Bone marrow (tissue), 2 donors: ENCODE measurements at places on chromosomes 7 and 10.

DNA sequence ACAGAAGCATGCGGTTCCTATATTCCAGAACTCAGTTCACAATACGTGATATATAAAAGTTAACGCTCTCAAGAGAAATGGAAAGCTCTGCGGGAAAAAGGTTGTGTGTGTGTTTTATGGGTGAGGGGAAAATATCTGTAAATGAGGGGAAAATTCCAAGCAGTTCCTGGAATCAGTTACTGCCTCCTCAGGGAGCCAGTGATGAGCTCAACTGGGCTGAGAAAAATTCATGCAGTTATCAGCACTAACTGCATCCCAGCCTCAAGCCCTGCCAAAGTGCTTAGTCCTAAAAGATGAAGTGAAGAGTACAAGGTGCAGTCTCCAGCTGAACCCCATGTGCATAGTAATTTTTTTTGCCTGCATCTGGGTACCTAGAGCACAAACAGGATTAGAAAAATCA lies 191.9 kb downstream of the CDK14 start:
- DNase-seq: no peak

DNA sequence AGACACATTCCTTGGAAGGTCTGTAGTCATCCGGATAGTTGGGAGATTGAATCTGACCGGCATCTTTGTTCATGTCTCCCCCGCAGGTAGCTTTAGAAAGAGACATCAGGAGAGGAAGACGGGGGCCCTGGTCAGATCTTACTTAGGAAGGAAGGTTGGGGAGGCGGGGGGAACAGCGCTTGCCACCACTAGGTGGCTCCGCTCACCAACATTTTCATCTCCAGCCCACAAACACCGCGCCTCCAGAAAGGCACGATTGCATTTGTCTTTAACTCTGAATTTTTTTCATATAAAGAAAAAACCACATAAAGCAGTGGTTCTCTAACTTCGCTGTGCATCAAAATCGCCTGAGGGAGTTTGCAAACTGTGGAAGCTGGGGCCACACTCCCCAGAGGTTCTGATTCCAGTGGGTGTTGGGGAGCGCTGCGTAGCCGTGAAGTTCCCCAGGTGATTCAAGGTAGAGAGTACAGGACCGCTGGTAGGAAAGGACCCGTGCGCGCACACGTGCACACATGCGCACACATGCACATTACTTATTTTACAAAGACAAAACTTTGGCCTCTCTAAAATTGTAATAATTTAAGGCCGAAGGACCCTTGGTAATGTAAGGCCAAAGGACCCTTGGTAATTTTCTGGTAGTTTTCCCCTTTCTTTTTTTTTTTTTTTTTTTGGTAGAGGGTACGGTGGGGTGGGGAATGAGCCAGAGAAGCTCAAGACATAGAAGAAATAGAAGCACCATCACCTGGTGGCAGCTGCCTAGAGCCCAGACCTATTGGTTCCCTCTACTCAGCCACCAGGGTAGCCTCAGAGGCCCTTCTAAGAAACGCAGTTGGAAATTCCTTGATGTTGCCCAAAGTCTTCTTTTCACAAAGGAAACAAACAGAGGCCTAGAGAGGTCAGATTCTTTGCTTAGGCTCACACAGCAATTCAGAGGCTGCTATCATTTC lies 37.4 kb upstream of the OPALIN start:
- DNase-seq: peak; percentile 21

DNA sequence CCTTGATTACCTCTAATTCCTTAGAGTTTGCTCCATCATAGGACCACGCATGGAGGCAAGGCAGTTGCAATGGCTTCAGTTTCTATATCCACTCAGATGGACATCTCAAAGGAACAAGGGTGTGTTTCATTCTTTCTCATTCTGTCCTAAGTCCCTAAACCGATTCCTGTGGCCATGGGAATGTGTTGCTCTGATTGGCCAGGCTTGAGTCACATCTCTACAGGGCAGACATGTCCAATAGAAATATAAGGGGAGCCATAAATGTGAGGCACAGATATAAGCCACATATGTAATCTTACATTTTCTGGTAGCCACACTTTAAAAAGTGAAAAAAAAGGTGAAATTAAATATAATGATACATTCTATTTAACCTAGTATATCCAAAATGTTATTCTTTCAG lies 16.9 kb upstream of the DLD start:
- no peak for DNase-seq

- no peak for DNase-seq
These were observed 11.0 kb upstream of the TNKS2 start for GRCh38 chr10:91787258-91787657.

DNA sequence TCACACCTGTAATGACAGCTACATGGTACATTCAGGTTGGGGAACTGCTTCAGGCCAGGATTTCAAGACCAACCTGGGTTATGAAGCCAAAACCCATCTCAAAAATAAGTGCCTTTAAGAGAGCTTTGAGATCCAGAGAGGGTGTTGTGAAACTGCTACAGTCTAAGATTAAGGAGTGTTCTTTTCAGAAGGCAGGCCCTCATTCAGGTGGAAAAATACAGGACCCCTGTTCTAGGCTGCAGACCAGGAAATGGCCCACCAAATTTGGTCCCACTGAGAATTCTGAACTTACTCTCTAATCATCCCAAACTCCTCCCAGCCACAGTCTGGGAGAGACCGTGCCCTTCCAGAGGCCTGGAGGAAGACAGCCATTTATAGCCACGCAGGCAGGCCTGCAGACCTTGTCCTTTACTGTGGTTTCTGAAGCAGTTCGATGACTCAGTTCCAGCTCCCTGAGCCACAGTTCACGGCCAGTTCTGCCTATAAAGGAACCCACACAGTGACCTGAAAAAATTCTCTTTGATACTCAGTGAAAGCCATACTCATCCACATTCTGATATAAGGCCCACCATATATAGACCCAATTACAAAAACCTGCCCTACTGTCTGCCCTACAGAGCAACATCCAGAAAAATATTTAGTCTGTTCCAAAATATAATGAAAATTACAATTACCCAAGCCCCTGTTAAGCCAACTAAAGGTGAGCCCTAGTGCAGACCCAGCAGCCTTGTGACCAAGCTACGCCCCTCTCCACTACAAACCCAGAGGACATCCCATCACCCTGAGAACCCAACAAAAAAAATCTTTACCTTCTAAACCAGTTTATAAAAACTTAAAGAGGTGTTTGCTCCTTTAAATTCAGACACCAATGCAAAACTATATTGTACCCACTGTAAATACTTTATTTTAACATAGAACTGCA lies 21.2 kb downstream of the ZNF680 start:
- DNase-seq: no peak

DNA sequence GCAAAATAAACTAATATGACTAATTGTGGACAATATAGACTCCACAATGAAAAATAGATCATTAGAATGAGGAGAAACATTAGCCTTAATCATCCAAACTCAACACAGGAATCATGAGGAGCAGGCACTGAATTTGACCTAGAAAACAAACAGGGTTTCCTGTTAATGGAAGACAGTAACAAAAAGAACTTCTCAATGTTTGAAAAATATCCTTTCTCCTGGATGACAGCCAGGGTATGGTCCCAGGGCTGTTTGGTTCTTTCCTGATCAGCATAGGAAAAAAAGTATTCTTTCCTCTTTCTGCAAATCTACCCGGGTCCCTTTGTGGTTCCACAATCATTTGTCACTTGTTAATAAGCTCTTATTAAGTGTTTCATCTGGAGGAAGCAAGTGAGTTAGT lies 145.3 kb upstream of the SVIL start:
- no peak for DNase-seq

- no peak for DNase-seq
These were observed 3.1 kb downstream of the GPER1 start for GRCh38 chr7:1090686-1091643.

DNA sequence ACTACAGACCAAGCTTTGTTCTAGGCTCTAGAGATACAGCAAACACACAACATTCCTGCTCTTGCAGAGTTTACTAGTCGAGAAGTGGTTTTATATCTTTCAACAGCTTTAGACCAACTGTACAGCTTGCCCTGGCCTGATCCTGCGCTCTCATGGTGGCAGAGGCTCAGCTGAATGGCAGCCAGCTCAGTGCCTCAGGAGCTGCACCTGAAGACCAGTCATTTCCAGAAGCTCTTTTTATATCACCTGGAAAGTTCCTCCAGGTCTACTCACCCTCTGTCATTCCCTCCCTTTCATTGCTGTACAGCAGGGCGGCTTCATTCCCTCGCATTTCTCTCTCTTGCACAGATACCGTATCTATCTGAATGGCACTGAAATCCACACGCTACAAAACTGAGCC lies 319.8 kb downstream of the GATA3 start:
- no peak for DNase-seq

- peak; percentile 11 for DNase-seq
These were observed 9.6 kb downstream of the CAPZA2 start for GRCh38 chr7:116872026-116872425.

DNA sequence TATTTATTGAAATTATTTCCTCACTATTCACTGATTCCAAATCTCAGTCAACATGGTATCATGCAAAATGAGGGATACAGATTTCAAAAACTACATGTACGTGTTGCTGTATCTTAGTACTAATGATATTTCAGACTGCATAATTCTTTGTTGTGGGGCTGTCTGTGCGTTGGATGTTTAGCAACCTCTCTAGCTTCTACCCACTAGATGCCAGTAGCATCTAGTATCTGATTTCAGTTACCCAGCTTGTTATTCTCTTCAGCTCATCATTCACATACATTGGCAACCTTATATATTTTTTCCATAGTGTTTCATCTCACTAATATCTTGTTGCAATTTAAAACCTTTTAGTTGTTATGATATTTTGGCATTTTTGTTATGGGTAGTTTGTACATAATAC lies 22.5 kb upstream of the WASL start:
- DNase-seq: no peak

DNA sequence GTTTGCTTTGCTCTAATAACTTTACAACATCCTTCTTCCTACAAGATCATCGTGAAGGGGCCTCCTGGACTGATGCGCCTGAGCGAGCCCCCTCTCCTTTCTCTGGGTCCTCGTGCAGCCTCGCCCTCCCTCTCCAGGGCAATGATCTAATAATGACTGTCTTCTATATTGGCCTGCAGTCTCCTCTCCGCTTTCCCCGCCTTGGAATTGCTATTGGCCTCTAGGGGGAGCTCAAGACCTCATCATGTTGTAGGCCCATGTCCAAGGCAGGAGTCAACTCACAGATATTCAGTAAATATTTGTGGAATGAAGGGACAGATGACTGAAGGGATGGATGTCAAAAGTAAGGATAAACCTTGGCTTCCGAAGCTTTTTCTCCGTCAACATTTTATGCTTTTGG lies 1180.3 kb downstream of the TYW1 start:
- DNase-seq: no peak

- DNase-seq: no peak
These were observed 142.6 kb upstream of the RNF32 start for GRCh38 chr7:156497776-156498509.
